HepG2 (cell line): ENCODE measurements at places on chromosomes 11 and 22. TPM values are rescaled to one million over a fixed set of nuclear protein-coding genes. Genes with fewer than 3 reads are reported as not detected.

ELF5 gene
- 2.6 and 2.9 TPM in 2 replicates for total RNA-seq

OR2D2 gene
- total RNA-seq: not detected in 2 replicates

ABTB2 gene
- total RNA-seq: 5.1 TPM in 2 replicates

UPK3A gene
- 10.0 and 10.5 TPM in 2 replicates for total RNA-seq

STX3 gene
- 24.0 and 28.7 TPM in 2 replicates for total RNA-seq

CCDC15 gene
- 4.6 and 6.5 TPM in 2 replicates for total RNA-seq

MUC6 gene
- not detected in 2 replicates for total RNA-seq

MYBPC3 gene
- total RNA-seq: not detected in 2 replicates

KCNJ1 gene
- not detected in 2 replicates for total RNA-seq

ANO5 gene
- 0.02 TPM in 1 of 2 replicates, not detected in the other for total RNA-seq

TMEM218 gene
- total RNA-seq: 14.0 and 14.2 TPM in 2 replicates

C1QTNF4 gene
- total RNA-seq: not detected in 2 replicates

PKP3 gene
- 21.1 and 28.7 TPM in 2 replicates for total RNA-seq

OR8A1 gene
- not detected in 2 replicates for total RNA-seq

PSMD13 gene
- total RNA-seq: 117 and 172 TPM in 2 replicates

OR8B4 gene
- not detected in 2 replicates for total RNA-seq

TMEM191C gene
- total RNA-seq: 1.2 and 2.9 TPM in 2 replicates

MMP8 gene
- not detected in 2 replicates for total RNA-seq

RRAS2 gene
- 44.1 and 62.9 TPM in 2 replicates for total RNA-seq

GNG3 gene
- total RNA-seq: not detected in 2 replicates

SLC15A3 gene
- 0.58 and 0.77 TPM in 2 replicates for total RNA-seq

GRCh38 chr11:77828926-77829325, 8.0 kb downstream of the AAMDC start:
- DNase-seq: no peak

DNA sequence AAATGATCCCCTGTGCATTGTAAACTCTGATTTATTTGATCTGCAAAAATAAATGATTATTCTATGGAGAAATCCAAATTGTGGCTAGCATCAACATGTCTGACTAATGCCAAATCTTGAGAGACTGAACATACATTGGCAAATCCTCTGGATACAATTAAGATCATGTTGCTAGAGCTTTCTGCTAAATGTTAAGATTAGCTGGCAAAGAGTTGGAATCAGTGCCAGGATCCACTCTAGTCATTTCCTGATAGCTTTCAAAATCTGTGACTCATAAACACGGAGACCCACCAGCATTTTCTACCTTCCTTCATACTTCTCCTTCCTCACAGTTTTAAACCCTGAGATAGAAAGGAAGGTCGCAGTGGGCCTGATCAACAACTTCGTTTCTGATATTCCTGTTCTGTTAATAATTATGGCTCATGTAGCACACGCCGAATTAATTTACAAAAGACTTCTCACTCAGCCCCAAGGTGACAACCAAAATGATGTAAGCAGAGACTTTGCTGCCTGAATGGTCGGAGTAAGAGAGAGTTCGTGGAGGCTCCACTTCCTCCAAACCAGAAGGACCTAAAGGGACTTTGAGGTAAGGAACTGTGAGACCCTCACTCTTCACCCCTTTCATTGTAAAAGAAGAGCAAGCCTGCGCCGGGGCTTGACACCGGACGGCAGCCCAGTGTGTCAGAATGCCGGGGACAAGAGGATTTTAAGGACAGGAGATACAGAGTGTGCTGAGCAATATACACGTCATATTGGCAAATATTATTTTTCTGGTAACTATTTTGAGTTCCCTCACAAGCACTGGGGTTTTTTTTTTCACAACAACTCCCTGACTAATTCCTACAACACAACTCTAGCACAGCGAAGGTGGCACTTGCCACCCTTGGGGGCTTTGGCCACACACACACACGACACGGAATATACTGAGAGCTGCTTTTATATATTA, 42.0 kb downstream of the SERPINH1 start:
- DNase-seq: no peak

DNA sequence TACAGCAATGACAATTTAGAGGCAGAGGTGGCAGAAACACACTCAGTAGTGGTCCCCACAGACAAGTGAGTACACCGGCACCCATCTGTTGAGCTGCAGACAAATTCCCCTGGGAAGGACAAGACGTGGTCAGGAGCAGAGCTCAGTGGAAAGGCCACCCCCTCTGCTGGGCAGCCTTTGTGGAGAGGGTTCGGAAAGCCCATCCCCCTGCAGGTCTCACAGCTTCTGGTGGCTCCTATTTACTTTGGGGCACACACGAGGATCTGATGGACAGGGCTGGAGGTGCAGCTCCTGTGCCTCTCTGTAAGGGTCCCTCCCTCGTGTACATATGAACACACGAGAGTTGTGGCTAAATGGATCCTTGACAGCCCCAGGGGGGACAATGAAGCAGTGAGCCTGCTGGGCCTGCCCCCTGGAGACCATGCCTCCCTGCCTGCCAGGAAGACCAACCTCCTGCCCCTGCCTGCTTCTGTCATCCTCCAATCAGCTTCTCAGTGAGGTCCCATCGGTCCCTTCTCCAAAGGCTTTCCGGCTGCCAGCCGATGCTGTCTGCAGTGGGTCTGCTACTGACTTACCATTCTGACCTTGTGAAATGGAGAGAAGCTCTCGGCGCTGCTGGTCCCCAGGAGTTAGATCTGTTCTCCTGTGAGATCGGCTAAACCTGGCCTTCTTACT, 161.5 kb downstream of the CACNA1I start:
- no peak for DNase-seq

DNA sequence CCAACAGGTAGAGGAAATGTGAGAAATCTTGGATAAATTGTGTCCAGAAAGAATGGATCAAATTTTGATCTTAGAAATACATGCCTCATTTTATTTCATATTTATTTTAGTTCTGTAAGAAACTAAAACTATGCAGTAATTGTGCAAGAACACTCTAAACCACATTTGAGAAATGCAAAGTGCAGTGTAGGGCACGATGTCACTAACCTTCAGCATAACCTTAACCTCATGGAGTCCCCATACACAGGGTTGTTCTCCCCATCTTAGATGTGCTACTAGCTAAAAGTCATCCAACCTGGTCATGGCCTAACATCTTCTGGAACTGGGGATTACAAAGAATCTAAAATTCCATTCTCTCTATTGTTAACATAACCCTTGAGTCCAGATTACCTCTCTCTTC, 48.4 kb upstream of the ARHGAP42 start:
- no peak for DNase-seq

- peak; percentile 27 for DNase-seq
Measured at GRCh38 chr11:60370811-60371298, 7.5 kb upstream of the MS4A7 start.

DNA sequence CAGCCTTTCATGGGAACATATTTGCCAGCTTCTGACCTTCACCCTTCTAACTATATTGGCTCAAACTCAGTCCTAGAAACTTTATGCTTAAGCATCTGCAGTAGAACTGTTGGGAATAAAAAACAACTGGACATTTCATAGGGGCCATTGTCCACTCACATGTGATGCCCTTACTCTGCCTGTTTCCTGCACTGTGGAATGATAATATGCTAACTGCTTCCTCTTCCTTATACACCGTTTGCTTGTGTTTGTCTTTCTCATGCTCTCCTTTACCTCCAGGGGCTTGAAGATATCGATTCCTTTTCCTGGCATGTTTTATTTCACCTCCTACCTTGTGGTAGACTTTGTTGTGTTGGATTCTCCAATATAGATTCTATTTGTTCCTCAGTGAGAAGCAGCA, 333.0 kb upstream of the DDI1 start:
- no peak for DNase-seq

GRCh38 chr11:65418431-65418680, 4.2 kb upstream of the NEAT1 start:
- DNase-seq: no peak

- DNase-seq: no peak
Measured at GRCh38 chr11:57368845-57369232, 12.1 kb downstream of the PRG3 start.

DNA sequence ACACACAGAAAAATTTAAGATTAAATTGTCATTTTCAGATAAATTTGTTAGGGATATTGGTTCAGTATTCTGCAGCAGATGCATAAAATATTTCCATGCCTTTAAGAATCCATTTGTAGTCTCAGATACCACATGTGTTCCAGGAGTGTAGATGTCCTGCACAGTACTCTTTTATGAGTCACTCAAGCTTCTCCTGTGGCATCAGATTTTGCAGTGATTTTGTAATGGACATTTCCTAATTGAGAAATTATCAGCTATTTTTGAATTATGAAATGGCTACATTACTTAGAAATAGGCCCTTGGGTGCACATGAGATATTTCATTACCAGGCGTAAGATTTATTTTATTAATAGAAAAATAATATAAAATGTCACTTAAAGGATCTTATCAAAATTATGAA, 18.9 kb downstream of the MMP3 start:
- DNase-seq: no peak

- no peak for DNase-seq
Measured at GRCh38 chr11:129260750-129261149, 68.6 kb upstream of the ARHGAP32 start.

GRCh38 chr11:16924826-16925560, 89.2 kb downstream of the PLEKHA7 start:
- DNase-seq: peak; percentile 78

- DNase-seq: no peak
Measured at GRCh38 chr11:86199354-86199753, 45.2 kb upstream of the EED start.

- no peak for DNase-seq
Measured at GRCh38 chr22:26648011-26648497, 9.3 kb upstream of the MIAT start.

GRCh38 chr11:114257621-114258558, 38.3 kb upstream of the NNMT start:
- DNase-seq: peak; percentile 64

DNA sequence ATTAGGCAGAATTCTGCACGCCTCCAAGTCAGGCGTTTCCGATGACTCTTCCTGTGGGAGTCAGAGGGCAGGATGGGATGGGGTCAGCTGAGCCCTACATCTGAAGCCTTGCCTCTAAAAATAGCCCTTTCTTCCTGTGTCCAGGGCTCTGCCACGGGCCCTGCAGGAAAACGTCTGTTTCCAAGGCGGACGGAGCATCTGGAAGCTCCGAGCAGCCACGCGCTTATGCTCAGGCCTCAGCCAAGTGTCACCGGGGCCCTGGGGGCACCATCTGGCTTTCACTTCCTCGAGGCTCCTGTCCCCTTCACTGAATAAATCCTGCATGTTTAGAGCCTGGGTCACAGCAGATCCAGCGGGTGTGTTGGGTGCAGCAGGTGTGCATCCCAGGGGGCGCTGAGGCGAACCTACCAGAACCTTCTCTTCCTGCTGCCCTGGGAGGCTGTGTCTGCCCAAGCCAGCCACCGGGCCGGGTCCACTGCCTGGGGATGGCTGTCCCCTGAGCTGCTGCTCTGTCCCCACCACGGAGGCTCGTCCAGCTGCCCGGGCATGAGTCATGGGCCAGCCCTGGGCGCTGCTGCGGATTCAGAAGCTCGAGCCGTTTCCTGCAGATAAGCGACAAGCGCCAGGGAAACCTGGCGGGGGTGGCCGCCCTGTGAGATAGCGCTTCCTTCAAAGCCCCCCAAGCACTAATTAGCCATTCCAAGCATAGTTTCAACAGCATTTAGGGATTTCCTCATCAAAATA, 32.0 kb upstream of the LINC01488 start:
- DNase-seq: peak; percentile 61

DNA sequence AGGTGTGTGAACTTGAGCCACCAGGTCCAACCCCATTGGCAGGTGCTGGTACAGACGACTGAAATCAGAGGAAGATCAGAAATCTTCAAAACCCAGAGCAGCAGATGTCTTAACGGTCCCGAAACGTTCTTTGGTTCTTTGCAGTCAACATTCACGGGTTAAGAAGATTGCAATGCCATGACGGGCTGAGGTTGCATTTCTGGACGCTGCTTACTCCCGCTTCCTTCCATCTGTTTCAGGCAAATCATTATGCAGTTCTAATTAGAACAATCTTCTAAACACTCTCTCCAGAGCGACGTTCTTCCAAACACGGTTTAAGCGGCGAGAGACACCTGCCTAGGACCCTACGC, 492 bp upstream of the LUZP2 start:
- DNase-seq: no peak

DNA sequence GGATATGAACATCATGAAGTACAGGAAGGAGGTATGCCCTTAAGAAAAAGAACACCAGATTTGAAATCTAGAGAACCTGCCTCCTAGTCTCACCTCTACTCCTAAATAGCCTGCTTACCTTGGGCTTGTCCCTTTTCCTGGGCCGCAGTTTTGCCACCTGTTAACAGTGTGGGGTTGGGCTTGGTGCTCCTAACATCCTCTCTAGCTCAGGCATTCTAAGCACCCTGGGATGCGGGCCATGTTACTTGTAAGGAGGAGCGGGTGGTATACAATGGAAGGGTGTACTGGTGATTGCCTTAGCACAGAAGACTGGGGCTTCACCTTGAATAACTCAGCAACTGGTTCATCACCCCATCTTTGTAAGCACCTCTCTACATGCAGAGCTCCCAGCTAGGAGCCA, 48.7 kb downstream of the TIMP3 start:
- no peak for DNase-seq

DNA sequence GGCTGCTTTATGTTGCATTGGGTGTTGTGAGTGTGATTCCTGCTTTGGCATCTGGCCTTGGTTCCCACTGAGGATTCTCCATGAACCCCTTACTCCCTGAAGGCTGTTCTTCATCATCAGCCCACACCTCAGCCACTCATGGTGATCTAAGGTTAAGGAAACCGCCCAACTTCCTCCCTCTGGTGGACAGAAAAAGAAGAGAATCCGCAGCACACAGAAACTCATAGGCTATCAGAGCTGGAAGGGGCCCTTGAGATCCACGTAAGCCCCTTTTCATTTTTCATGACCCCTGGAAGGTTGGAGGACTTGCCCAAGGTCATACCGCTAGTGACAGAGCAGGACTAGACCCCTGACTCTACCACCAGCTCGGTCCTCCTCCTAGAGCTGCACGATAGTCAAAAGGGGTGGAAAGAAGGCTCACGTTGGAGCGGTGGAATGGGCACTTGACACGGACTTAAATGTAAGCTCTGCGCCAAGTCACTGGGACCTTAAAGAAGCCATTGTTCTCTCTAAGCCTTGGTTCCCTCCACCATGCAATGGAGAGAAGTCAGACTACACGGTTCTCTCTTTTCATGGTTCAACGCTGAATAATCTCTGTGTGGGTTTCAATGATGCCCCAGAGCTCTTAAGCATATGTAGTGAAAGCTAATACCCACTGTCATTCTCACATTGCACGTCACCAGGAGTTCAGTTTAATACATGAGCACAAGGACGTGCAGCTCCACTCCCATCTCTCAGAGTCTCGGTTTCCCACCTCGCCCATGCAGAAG, 83.6 kb upstream of the CRTAM start:
- peak; percentile 24 for DNase-seq

GRCh38 chr11:47913529-47914244, 65.5 kb upstream of the NUP160 start:
- no peak for DNase-seq

GRCh38 chr11:113876798-113877669, 1.7 kb upstream of the USP28 start:
- no peak for DNase-seq

DNA sequence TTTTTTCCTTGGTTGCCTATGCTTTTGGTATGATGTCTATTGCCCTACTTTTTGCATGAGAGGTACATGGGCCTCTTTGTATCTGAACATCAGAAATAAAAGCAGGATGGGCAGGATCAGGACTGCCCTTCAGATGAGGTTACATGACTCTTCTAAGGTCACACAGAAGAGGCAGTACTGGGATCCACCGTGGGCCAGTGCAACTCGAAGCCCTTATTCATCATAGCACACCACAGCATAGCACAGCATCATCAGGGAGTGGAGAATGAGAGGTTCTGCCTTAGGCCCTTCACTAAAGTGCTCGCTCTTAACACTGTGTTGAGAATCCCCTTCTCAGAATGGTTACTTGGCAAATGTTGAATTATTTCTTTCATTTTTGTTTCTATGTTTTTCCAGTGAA, 88.3 kb downstream of the C22orf31 start:
- DNase-seq: no peak

- no peak for DNase-seq
Measured at GRCh38 chr11:130873761-130874160, 42.5 kb downstream of the SNX19 start.
